ENCODE measurements at places on chromosomes 12 and 14.

- no peak for DNase-seq
Observed at GRCh38 chr14:26729851-26730250, 132.0 kb upstream of the NOVA1 start.

- no peak for DNase-seq
Observed at GRCh38 chr12:41189395-41190251, 1.5 kb downstream of the PDZRN4 start.

GRCh38 chr12:128727999-128728398, 95.8 kb downstream of the SLC15A4 start:
- no peak for DNase-seq

DNA sequence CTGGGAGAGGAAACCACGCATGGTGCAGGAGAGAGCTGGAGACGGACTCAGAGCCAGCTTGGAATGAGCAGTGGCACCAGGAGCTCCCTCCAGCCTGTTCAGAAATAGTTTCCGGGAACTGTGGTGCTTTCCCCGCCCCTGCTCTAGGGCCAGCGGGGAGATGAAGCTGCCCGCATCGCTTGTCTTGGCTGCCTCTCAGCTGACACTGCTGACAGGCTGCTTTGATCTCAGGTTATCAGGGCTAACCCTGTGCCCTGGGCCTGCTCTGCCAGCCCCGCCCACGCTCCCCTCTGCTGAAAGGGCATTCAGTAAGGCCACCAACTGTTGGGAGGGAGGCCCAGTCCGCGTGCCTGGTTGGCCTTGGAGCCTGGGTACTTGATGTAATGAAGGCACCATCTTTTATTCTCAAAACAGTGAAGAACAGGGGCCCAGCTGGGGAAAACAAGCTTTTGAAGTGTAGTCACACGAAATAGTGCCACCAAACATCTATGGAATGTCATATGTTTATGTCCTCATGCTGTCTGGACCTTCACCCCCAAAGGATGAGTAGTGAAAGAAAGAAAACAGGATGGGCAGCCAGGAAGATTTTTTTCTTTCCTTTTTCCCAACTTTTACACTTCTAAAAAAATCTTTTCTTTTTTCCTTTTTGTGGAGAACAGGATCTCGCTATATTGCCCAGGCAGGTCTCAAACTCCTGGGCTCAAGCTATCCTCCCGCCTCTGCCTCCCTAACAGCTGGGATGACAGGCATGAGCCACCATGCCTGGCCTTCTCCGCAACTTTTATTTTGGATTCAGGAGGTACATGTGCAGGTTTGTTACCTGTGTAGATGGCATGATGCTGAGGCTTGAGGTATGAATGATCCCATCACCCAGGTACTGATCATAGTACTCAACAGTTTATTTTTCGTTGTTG, 115.9 kb upstream of the TBX3 start:
- no peak for DNase-seq

GRCh38 chr14:103516426-103517173, 6.0 kb downstream of the CKB start:
- DNase-seq, result no peak

DNA sequence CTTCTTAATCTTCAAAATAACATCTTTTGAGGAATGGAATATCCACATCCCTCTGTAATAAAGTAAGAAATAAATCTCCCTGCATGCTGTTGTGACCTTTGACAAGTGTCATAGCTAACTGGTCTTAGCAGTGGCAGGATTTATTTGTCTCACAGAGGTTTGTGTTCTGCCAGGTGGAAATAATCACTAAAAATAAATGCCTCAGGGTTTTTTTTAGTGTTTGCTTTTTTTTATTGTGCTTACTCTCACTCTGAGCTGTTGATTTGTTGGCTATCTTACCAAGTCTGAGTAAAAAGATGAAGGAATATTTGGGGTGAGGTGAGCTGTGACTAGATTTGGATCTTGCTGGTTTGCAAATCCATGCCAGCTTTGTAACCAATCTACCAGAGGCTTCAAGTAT, 285.4 kb downstream of the ALG10B start:
- no peak for DNase-seq

GRCh38 chr14:62133776-62134550, 371.7 kb downstream of the SNAPC1 start:
- no peak for DNase-seq

DNA sequence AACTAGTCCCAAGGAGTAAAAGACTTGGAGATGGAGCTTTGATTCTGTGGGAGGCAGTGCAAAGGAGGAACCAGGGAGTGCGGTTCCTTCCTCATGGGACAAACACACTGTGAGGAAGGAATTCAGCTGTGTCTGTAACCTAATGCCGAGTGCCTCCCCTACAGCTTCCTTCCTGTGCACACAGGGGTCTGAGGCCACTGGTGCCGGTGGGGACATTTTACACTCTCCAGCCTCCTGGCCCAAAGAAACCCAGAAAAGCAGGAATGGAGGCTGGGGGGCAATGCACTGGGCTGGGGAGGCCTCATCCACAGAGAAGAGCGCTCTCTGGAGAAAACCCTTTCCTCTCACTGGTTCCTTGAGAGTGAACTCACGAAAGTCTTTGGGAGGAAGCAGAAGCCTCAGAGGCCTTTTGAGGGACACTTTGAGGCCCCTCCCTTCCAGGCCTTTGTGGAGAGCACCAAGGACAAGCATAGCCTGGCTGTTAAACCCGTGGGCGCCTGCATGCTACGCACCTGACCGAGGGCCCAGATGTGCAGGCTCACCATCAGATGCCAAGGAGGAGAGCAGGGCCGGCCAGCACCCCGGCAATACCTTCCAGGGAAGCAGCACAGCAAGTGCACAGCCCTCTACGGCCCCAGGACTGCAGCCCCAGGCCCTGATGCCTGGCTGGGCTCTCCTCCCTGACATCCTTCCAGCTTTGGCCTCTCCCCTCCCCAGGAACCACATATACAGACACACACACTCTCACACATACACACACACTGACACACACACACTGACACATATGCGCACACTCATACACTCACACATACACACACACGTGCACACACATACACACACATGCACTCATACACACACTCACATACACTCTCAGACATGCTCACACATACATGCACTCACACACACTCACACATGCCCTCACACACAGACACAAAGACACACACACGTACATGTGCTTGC, 52.0 kb downstream of the NFKBIA start:
- no peak for DNase-seq

GRCh38 chr12:46926526-46926925, 100.7 kb upstream of the SLC38A4 start:
- DNase-seq, result no peak

DNA sequence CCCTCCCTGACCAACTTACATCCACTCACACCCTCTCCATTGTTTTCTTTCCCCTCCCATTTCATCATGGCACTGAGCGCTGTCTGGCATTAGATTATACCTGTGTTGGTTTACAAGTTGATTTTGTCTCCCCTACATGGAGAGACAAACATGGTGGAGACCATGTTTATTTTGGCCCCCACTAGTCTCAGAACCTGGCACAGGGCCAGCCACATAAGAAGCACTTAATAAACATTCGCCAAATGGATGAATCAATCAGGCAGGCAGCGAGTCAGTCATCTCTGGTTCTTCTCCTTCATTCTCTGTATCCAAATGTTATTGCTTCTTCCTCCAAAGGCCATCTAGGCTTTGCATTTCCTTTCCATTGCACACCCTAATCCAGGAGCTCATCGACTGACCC, 177.4 kb downstream of the DPF3 start:
- DNase-seq, result no peak

DNA sequence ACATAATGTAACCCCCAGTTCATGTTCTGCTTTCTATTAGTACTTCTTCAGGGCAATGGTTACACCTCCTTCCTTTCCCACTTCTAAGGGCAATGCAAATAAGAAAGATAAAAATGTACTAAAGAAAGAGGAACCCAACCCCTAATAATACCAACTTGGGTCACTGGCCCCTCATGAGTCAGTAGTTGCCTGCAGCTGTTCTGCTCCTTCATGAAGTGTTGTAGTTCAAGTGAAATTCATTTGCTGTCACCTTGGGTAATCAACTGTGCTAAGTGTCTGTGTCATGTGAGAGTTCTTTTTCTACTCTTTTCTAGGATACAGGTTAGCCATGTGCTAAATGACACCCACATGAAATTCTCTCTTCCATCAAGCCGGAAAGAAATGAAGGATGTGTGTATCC, 91.8 kb downstream of the PLXNC1 start:
- no peak for DNase-seq

GRCh38 chr14:86788224-86788623, 1204.8 kb downstream of the GALC start:
- DNase-seq, result no peak

- DNase-seq, result no peak
Observed at GRCh38 chr12:113328368-113328889, 6.5 kb downstream of the SLC8B1 start.

DNA sequence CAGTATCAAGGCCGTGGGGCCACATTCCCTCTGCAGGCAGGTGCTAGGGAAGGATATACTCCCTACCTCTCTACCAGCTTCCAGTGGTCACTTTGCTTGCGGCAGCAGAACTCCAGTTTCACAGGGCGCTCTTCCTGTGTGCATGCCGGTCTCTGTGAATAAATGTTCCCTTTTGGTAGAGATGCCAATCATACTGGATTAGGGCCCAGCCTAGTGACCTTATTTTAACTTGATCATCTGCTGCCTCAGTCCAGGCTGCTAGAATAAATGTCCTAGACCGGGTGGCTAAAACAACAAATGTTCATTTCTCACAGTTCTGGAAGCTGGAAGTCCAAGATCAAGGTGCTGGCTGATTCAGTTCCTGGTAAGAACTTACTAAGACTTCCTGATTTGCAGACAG, 198.8 kb upstream of the TMEM132C start:
- no peak for DNase-seq

DNA sequence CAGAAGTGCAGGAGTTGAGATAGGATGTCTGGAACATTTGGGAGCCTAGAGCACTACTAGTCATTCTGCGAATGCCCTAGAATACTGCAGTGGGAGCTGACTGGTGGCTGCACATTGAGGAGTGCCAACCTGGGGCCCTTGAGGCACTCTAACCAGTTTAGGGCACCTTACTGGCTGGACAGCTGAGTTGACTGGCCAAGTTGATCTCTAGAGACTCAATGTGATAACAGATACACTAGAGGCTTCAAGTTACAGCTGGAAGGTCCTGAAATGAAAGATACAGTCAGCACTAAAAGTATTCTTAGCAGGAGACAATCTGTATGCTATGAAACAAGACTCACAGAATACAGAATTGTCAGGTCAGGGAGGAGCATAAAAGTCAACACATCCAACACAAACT, 8.0 kb downstream of the SLC8A3 start:
- DNase-seq, result no peak

- DNase-seq, result no peak
Observed at GRCh38 chr14:106010783-106011182, 484.4 kb downstream of the TMEM121 start.
